Stimulated activated CD4-positive, alpha-beta T cell treated with anti-CD3 and anti-CD28 coated beads, Interleukin-2, amount 100 ng/mL, for 24 hours (primary cell): ENCODE measurements at places on chromosomes 5 and 9.

DNA sequence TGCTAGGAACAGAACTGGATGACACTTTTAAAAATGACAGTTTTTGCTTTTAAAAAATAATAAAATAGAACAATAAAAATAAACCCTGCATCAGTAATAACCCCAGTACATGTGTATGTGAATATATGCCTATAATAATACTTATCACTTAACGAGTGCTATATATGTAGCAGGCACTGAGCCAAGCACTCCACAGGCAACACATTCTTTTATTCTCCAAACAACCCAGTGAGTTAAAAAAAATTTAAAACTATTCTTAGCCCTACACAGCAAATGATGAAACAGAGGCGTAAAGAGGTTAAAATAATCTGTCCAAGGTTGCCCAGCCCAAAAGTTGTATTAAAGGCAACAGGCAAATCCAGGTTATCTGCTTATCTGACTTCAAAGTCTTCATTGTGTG, 124.5 kb upstream of the SMIM23 start:
- DNase-seq, result no peak

- DNase-seq, result no peak
Observed at GRCh38 chr5:122639864-122640263, 135.0 kb upstream of the SNX2 start.

DNA sequence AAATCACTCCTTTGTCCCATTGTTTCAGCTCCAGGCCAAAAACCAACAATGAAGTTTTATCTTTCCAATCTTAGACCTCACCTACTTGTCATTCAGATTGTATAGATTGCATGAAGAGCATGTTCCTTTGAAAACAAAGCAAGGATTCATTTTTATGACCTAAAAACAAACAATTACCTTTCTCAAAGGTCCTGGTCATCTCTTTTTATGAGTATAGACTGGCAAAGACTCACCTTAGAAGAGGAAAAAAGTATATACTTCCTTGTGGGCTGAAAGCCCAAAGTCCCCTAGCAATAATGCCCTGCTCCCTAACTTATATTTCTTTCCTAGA, 28.4 kb upstream of the TLE1 start:
- DNase-seq, result no peak

DNA sequence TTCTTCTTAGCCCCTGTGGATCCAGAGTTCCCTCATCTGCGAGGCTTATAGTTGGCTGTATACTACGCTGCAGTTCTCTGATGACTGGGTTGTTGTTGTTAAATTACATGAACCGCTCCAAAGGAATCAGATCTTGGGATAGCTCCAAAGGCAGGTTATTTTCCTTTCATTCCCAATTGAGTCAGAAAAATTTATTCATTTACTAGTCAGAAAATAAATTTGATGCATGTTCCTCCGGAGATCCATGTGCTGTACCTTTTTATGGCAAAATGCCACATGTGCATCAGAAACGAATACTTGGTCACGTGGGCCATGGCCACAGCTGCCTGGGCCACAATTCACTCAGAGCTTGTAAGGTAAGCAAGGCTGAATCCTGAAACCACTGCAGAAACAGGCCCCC, 304.0 kb downstream of the NR2F1-AS1 start:
- DNase-seq, result no peak

- no peak for DNase-seq
Observed at GRCh38 chr9:99055384-99055783, 49.5 kb upstream of the TGFBR1 start.

- DNase-seq, result no peak
Observed at GRCh38 chr9:1050125-1050895, at the start of gene DMRT2. Gene DMRT2, plus strand, starts transcription at chr9:1050357. Its CDS starts 1,257 bp downstream, at chr9:1051614.

- no peak for DNase-seq
Observed at GRCh38 chr9:134556531-134557068, 85.0 kb upstream of the COL5A1 start.

GRCh38 chr5:178186427-178186826, 744 bp downstream of the GMCL2 start:
- no peak for DNase-seq
